Stimulated activated CD8-positive, alpha-beta memory T cell treated with anti-CD3 and anti-CD28 coated beads, Interleukin-15, amount 100 ng/mL, for 48 hours (primary cell): ENCODE measurements at places on chromosomes 16 and 17.

- no peak for DNase-seq
Measured at GRCh38 chr17:67585077-67585602, 132.6 kb upstream of the NOL11 start.

- no peak for DNase-seq
Measured at GRCh38 chr17:57899822-57900221, 50.0 kb upstream of the MRPS23 start.

DNA sequence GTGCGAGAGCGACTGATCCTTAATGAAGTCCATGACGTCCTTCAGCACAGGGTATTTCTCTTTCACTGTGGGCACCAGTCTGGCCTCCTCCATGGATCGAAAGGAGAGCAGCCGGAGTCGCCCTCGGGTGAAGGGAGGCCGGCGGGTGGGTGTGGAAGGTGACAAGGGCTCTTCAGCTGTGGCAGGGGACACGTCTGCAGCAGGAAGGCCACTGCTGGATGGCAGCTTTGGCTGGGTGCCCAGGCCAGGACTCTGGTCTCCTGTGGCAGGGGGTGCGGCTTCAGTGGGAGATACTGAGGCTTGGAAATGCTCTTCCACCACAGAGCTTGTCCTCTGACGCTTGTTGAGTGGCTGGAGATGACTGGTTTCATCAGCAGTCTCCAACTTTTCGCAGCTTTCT lies 78.5 kb downstream of the ZZEF1 start:
- DNase-seq, result no peak

DNA sequence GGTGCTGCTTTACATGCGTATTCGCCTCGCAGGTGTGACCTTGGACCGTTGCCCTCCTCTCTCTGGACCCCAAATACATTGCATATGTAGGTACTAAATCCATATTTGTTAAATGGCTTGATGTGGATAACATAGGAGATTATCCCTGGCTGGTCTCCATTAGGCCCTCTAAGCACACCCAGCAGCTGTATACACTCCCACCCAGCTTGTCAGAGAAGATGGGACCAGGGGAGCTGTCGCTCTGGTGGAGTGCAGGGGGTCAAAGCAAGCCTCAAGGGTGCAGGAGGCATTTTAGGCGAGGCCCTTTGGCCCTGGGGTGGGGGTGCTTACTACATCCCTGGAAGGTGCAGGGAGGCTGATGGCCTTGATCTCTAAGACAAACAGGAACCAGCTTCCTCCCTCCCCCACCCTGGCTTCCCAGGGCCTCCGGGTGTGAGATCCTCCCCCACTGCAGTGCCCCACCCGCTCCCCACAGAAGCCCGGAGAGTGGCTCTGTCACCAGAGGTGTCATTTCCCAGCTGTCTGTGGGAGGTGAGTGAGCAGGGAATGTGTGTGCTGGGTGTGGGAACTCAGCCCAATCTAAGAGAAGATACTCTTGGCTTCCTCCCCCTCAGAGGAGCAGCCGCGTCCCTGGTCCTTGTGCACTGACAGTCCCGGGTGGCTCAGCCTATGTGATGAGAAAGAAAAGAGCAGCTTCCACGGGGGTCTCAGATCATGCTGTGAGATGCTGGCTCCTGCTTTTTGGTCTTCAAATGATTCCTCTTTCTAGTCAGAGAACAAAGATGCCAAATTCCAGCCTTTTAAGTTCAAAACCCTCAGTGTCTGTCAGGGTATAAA lies 1.4 kb upstream of the VAMP2 start:
- DNase-seq, result peak; percentile 62
